Stimulated activated CD4-positive, alpha-beta T cell treated with anti-CD3 and anti-CD28 coated beads, TNF-alpha, amount 100 ng/mL, for 1 hour (primary cell): ENCODE measurements at places on chromosomes 3 and 15.

GRCh38 chr15:74857082-74857655 is 14.2 kb upstream of the ULK3 start:
- no peak for DNase-seq

- no peak for DNase-seq
These were observed 15.8 kb downstream of the GRIP2 start for GRCh38 chr3:14524311-14524711.

DNA sequence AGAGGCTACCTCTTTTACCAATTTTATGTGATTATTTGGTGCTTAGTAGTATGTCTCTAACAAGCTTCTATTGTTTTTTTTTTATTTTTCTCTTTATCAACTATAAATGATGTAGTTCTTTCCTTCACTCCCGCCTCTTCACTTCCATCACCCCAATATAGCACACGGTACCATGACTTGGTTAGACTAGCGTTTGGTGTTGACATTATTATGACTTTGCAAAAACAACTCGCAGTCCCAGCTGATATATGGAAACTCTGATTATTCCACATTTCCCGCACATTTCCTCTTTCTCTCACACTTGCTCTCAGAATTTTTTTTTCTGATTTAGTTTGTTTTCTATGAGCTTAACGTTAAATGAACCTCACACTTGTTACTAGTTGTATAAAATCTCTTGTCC is 162.2 kb downstream of the GREM1 start:
- DNase-seq, result no peak

GRCh38 chr3:197349368-197349767 is 51.0 kb upstream of the DLG1 start:
- no peak for DNase-seq

DNA sequence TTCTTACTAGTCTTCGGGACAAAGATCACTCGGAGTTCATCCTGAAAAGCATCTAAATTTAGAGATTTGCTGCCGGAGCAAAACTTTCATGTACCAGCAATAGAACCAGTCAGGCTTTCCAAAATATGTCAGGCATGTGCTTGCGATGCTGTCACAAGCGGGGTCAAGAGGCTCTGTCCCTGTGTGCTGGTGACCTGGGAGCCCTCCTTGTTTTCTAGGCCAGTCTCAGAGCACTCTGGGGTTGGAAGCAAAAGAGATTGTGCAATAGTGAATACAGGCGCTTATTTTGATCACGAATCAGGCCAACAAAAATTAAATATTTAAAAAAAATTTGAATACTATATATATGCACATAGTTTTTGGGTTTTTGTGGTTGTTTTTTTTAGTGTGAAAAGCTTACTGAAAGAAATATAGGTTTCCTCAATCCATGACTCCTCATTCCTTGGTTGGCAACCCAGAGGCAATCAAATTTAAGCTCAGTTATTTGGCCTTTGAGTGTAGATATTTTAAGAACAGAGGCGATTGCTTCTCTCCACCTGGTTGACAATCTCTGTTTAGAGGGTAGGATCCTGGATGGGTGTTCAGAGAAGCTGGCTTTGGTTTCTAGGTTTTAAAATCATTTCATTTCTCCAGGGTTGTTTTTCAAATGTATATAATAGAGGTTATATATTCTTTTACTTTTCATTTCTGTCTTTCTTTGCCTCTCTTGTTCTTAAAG is 8.4 kb upstream of the KLHL24 start:
- no peak for DNase-seq

- DNase-seq, result no peak
These were observed 66.4 kb downstream of the USP13 start for GRCh38 chr3:179719048-179719734.

- DNase-seq, result no peak
These were observed 127.2 kb upstream of the MANF start for GRCh38 chr3:51257870-51258269.

DNA sequence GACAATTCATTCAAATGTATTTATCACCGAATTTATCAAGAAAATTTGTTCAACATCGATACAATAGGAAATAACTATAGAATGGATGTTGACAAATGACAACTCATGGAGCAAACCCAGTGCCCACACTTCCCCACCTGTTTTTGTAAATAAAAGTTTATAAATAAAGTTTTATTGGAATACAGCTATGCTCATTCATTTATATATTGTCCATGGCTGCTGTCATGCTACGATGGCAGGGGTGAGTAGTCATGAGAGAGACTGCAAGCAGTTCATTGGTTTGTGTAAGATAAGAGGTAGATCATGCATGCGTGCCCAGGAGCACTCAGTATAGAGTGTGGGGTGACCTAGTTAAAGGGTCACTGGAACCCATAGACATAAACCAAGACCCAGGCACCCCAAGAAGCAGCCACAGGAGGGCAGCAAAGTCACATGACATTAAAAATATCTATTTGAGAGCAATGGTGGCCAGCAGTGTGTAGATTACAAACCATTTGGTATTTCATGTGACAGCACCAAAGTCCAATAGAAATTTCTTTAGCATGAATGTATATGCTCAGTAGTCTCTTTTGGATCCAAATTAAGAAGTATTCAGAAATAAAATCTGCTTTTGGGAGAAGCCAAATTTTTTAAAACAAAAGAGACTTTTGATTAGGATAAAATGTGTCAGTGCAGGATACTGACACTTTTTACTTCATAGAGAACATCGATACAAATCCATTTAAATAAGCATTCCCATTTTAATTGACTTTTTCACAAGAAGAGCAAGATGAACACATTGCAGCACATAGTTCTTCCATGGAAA is 794.8 kb downstream of the MCTP2 start:
- DNase-seq, result no peak

DNA sequence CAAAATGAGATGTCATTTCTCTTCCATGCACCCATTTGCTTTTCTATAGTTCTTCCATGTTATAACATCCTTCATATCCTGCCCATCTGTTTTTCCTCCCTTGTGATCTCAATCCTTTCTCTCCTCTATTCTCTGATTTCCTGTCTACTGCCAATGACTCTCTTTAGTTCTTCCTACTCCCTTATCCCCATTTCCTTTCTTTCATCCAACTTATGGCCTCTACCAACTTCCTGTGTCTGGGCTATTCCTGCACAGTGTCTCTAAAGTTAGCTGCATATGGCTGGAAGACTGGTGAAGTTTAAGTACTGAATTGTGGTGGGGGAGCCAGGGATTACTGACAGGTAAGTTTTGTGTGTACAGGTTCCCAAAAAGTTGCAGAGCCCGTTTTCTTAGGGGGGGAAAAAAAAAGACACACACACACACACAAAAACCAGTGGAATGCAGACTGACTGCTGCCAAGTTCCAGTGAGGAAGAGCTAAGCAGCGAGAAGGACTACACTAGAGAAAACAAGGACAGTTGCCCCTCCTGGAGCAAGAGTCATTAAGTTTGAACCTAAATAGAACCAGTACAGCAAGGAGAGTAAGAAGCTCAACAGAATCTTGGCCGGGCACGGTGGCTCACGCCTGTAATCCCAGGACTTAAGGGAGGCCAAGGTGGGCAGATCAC is 28.8 kb downstream of the XRN1 start:
- no peak for DNase-seq

DNA sequence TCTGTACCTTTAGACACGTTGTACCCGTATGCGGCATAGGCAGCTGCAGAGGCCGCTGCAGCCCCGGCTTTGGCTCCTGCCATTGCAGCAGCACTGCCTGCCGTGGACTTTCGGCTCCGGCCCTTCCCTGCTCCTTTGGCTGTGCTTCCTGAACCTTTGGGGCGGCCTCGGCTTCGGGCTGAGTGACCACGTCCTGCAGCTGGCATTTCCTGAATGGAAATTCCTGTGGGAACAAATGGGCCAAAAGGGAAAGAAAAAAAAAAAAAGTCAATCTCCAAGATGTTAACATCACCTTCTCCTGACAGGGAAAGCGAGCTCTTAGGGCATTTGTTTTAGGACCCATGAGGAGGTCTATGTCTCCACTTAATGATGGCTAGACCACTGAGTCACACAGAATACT is 29.6 kb downstream of the CHAC1 start:
- DNase-seq, result no peak

- DNase-seq, result no peak
These were observed 116.8 kb downstream of the AKAP13 start for GRCh38 chr15:85497172-85497569.

DNA sequence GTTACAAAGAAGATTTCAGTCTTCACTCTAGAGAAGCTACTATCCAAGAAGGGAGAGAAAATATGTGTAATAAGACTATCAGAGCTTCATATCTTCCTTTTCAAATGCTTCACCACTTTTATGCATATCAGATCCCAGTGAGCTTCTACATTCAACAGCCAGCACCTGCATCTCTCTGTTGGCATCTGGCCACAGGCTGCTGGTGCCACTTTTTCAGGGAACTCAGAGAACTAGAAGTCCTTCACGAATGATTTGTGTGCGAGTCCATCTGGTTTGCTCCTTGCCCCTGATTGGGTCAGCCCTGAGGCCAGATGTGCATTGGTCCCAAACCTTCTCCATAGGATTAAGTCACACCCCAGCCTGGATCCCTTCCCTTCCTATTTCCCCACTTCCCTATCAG is 22.1 kb downstream of the SNTN start:
- DNase-seq, result no peak

- no peak for DNase-seq
These were observed 8.3 kb downstream of the MAPKBP1 start for GRCh38 chr15:41782371-41783282.

DNA sequence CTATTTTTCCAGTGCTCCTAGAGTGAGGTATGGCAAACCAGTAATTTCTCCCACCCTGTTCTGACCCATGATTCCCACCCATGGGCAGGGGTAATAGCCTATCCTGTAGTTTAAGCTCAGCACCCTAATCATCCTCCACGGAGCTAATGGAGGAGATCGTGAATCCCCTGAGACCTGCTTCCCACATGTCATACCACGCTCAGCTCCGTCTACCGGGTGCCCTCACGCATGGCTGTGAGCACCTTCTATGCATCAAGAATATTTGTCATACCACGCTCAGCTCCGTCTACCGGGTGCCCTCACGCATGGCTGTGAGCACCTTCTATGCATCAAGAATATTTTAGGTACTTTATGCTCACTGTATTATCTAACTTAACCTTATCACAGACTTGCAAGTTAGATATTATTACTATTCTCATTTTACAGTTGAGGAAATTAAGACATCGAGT is 104.7 kb upstream of the PFN2 start:
- no peak for DNase-seq

DNA sequence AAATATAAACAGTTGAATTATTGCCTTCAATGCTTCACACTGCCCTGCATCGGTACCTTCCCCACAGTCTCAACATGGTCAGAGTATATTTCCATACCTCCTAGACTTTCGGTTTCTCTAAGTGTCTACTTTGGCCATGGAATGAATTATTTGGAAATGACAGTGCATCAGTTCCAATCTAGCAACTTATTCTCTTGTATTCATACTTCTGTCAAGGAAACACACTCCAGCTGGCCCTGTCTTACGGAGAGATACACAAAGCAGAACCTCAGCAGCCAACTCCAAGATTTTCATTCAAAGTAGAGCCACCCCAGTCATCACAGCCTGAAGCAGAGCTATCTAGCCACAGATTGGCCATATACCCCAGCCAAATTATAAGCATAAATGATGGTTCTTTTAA is 518.4 kb upstream of the UBE2E2 start:
- no peak for DNase-seq

DNA sequence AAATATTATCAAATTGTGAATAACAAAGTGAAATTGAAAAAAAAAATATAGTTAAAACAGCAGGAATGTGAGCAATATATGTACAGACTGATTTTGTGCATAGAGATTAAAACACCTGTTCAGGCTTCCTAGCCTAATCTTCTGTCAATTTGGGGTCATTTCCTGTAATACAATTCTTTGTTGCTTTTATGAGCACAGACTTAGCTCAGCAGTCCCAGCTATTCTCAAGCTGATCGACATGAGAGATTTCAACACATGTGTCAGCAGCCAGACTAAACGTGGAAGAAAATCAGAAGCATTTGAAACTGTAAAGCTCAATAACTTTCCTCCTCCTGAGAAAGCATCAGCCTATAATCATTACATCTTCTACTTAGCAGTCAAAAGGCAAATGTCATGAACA is 1.6 kb upstream of the FHIT start:
- DNase-seq, result no peak

DNA sequence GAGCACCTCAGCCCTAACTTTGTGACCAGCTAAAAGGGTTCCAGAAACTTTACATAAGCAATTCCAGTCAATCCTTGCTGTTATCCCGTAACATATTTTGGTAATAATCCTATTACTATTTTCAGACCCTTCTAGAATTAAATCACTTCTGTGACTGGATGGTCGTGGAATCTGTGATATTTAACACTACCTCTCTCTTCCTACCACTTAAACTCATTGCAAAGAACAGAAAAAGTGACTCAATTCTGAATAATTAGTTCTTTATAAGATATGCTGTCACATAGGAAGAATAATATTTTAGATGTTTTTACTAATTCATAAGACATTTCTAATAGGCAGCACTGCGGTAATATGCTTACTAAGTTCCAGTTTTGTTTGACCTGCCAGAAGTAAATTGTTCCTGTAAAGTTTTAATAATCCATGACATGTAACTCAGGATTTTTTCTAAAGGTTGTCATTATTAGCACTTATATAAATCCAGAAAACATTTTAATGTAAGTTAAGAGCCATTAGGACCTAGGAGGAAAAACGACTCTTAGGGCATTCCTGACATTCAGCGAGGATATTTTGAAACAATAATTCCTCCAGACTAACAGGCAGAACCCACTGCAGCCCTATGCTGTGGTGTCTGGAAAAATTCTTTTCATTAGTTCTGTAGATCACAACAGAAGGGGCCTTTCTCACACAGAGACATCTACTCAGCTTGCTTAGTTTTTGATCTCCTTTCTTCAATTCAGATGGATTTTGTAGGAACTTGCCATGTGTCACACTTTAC is 113.3 kb upstream of the MBNL1 start:
- no peak for DNase-seq

- no peak for DNase-seq
These were observed 63.1 kb downstream of the DCLK3 start for GRCh38 chr3:36701249-36701572.

GRCh38 chr3:39531665-39532064 is 64.2 kb downstream of the MOBP start:
- no peak for DNase-seq

- DNase-seq, result no peak
These were observed 8.6 kb upstream of the MCF2L2 start for GRCh38 chr3:183437061-183437460.

- DNase-seq, result no peak
These were observed 13.7 kb downstream of the SEMA3F start for GRCh38 chr3:50168791-50169190.

- DNase-seq, result no peak
These were observed 104.3 kb downstream of the OXNAD1 start for GRCh38 chr3:16369276-16369675.

GRCh38 chr3:194569252-194569651 is 64.0 kb downstream of the TMEM44 start:
- no peak for DNase-seq

DNA sequence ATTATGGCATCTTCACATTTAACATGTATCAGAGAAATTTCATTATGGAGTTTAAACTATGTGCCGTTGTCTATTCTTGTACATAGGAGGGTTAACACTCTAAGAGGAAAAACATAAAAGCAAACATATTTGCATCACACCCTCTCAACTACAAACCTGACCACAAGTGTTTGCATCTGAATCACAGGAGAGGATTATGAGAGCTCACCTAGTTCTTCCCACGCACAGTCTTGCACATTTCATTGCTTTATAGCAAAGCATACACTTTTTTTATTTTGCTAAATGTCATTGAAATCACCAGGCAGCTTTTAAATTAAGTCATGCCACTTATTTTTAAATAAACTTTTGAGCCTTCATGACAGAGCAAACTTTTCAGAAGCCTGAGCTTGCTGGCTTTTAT is 12.5 kb downstream of the TRAT1 start:
- DNase-seq, result no peak
